ENCODE measurements at places on chromosomes 5 and 9.

GRCh38 chr5:1723957-1724821, 75.4 kb downstream of the MRPL36 start:
- DNase-seq: peak; percentile 7

GRCh38 chr9:114033397-114034103, 44.5 kb downstream of the AMBP start:
- peak; percentile 57 for DNase-seq

DNA sequence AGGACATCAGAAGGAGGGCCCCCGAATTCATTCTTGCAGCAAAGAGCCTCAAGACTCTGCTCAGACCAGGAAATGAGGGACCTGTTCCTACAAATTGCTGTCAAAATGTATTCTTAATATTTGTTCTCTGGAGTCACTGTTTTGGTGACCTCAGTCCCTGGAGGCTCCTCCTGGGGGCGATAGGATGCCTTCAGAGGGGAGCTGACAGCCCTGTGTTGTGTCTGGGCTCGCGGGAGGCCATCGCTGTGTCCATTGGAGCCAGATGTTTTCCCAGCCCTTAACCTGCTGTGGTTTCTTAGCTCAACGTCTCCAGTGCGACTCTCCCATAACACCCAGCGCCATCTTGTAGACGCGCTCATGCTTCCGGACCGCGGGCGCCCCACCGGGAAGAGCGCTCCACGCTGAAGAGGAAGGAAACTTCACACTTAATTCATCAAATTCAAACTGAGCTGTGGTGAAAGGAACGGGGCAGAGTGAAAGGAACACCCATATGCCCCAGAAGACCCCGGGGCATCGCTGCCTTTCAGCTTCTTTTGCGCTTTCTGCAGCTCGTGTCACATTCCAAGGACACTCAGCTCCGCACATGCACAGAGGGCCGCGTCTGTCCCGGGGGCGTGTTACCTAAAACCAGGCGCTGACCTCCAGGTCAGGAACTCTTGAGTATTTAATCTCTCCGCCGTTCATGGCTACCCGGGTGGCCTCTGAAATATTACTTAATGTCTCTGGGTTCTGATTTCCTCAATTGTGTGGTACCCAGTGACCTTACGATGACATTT, 112.3 kb upstream of the GDNF start:
- no peak for DNase-seq

DNA sequence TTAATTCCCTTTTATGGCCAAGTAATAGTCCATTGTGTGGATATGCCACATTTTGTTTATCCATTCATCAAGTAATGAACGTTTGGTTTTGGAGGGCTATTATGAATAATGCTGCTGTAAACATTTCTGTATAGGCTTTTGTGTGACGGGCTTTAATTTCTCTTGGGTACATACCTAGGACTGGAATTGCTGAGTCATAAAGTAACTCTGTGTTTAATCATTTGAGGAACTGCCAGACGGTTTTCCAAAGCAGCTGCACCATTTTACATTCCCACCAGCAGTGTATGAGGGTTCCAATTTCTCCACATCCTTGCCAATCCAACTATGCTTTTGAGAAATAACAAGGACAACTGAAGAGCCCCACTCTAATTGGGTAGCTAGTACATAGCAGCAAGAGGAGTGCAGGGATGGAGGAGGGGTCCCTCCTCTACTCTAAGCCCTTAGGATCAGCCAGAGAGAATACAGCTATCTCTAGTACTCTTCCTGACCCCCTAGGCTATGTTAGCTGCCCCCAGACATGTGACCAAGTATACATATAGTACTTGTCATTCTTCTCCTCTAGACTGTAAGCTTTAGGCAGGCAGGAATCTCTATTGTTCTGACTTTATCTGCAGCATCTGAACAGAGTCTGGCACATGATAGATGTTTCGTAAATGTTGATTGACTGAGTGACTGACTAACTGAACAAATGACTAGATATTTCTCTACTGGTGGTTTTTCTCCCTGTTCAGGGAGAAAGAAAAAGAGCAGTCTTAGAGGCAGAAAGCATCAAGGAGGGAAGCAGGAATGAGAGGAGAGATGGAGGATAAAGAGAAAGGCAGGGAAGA, 22.1 kb upstream of the MATR3 start:
- DNase-seq: no peak
